Right cardiac atrium (tissue), 5 donors: ENCODE measurements at places on chromosomes 12 and 14.
A peak's percentile ranks its signal among the peaks of the same experiment; 100 is the strongest.

GRCh38 chr14:53934778-53935414 lies 21.7 kb downstream of the BMP4 start:
- no peak for DNase-seq

- no peak for DNase-seq
These were observed 116.3 kb downstream of the GLT1D1 start for GRCh38 chr12:128969480-128970055.

GRCh38 chr12:85616201-85616600 lies 220.0 kb downstream of the RASSF9 start:
- no peak for DNase-seq

DNA sequence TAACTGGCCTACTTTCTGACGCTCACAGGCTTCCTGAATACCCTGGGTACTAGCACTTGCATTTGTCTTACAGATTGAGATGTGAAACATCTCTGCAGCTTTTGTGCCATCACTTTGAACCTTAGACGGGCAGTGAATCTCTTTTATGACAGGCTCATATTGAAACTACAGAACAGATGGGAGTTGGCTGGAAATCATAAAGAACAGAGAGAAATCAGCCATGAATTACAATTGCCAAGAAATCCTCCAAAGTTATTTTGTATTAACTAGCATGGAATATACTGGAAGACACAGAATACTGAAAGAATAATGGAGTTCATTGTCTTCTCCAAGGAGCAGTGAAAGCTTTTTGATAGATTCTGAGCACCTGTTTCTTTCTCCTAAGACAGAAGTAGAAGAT lies 32.7 kb downstream of the MYF5 start:
- no peak for DNase-seq

DNA sequence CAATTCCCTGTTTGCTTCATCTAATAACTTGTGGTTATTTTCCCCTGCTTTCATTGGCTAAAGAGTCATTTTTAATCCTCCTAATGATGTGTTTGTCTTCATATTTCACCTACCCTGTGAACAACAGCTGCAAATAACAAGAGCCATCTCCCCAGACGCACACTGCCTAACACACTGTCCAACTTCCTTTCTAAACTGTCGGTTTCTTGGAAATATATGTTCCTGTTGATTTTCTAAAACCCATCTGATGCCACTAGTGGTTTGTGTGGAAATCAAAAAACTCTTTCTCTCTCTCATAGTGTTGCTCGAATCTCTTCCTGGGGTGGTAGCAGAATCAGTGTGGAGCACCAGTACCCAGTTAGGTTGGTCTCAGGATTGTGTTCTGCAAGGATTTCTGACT lies 226.9 kb downstream of the EPS8 start:
- no peak for DNase-seq

- DNase-seq: no peak
These were observed 208.1 kb downstream of the PHLDA1 start for GRCh38 chr12:75823475-75823874.

- DNase-seq: no peak
These were observed 179.7 kb downstream of the TTC8 start for GRCh38 chr14:89004166-89004565.

GRCh38 chr12:124267205-124267778 lies 27.6 kb upstream of the RFLNA start:
- no peak for DNase-seq

- DNase-seq: no peak
These were observed 7.1 kb downstream of the NUAK1 start for GRCh38 chr12:106131676-106132075.

DNA sequence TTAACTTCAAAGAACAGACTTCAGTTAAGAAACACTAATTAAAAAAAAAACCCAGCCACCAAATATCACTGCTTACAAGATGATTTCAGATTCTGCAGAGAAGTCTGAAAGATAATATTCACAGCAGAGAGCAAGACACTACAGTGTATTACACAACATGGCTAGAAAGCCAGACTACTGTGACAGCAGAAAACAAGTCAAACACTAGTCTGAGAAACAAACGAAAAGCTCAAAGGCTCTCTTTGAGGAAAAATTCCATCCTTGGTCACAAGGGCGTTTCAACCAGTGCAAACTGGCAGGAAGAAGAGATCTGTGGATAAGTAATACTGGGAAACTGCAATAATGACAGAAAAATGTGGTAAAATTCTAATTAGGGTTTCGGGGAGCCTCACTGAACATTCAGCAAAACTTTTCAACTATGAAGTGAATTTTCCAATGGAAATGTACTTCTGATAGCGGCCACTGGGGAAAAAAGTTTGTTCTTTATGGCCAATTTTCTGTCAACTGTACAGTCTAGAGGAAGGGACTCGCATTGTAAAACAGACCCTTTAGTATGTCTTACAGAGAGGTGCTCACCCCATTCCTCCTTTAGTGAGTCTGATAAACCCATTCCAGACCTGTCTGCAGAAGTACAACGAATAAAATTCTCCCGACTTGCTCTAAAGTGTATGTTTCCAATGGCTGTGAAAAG lies 50.4 kb downstream of the ACADS start:
- DNase-seq: no peak

DNA sequence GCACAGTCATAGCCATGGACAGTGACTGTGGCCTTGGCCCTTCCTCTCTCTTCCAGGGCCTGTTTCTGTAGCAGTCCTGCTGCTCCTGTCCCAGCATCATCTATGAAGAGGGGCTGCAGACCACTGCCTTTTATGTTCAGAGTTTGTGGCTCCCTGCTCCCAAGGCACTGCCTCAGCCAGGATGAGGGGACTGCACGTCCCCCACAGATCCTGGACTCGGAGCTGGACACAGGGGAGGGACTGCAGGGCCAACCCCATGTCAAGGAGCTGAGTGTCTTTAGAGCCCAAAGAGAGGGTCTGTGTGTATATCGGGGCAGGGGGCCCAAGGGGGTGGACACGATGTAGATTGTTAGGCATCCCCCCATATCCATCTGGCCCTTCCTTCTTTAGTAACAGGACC lies 60.6 kb upstream of the DIO3 start:
- DNase-seq: peak; percentile 12

DNA sequence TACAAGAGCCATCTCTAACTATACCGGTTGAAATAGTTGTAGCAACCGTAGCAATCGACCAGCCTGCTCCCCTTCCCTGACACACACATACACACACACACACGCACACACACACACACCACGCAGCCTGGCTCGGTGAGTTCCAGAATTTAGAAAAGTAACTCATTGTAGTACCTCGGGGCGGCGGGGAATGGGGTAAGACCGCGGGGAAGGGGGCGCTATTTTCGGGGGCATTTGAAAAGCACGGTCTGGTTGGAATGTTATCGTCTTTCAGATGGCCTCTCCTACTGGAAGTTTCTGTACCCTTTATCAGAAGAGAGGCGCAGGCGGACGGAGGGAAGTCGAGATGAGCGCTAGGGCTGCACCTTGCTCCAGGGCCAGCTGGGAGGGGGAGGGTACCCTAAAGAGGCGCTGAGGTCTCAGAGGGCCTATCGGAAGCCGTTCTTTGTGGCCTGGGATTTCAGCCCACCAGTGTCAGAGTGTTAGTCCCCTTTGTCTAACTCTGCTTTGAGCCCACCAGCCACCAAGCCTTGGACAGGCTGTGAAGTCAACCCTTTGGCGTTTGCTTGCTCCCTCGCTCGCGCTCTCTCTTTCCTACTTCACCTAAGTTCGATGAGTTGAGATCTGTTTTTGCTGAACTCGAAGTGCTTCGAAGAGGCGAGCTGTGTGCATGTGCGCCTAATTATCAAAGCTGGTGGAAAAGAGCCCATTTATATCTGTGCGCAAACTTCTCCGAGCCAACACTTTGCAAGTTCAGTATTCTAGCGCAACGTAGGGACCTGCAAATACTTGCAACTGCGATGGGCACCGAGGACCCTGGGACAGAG lies 837 bp downstream of the COL2A1 start:
- DNase-seq: no peak

DNA sequence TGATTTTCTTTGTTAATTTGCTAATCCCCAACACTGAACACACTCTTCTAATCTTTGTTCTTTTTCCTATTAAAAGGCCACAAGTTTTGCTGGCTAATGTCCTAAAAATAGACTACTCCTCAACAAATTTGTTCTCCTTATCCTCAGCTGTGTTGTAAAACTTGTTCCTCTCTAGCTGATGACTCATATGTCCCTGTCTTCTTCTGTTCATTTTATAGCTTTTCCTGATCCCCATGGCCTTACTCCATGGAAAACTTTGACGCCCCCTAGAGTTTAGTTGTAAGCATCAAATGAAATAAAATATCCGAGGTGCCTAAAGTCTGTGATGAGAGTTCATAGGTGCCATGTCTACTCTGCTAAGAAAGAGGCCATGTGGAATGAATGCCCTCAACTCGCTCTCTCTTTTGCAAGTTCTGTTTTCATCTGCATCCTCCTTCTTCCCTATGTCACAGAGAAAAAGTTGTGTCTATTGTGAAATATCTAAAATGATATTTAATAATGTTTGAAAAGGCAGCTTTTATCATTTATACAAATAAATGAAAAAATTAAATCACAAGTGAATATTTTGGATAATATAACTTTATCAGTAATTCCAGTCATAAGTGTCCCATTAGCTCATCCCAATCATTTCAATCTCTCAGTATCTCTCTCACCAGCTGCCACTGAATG lies 237.9 kb downstream of the IPO8 start:
- DNase-seq: no peak

DNA sequence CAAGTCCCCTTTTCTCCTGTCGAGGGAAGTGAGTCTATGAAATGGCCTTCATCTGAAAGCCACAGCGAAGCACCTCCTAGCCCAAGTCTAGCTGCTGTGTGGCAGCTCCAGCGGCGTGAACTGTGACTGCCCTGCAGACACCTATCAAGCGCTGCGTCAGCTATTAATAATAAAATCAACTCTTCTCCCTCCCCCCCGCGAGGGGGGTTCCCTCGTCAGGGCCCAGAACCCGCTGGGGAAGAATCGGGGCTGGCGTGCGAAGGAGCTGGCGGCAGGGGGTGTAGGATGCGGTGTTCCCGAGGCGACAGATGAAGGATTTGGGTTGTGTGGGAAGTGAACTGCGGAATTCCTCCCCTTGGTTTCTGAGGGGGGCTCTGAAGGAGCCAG lies 662 bp upstream of the ATP2A2 start:
- DNase-seq: peak; percentile 87

- no peak for DNase-seq
These were observed 20.2 kb downstream of the FGD4 start for GRCh38 chr12:32419520-32419960.

DNA sequence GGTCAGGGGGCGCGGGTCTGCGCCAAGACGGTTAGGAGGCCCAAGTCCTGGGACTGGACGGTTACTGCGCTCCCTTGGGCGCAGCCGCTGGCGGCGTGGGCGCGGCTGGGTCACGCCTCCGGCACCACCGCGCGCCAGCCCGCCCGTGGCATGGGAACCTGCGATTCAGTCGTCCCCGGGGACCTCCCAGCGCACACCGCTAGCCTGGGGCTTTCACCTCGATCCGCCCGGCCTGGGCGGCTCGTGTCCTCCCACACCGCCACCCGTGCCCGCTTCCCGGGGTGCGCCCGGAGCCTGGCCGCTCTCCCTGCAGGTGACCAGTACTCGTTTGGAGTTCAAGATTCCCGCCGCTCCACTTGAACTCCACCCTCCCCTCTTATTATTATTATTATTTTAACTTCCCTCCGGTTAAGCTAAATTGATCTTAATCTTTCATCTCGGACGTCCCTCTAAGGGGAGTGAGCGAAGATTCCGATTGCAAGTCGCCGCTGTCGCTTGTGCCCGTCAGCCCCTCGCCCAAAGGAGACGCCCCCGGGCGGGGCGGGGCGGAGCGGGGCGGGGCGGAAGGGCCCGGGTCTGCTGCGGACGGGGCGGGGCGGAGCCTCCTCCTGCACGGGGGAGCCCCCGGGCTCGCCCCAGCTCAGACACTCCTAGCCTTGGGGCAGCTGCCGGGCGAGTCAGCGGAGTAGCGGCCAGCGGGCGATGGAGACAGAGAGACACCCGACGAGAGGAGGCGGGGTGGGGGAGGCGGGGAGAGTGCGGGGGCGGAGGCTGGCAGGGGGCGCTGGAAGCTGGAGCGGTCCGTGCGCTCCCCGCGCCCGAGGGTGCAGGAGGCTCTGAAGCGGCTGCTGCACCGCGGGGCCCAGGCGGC lies at the start of gene KCNMB4:
KCNMB4 (plus strand) TSS at position 643 of the 871 bp plus-strand sequence. CDS start 445 bp downstream, outside the sequence.
- peak; percentile 72 for DNase-seq

DNA sequence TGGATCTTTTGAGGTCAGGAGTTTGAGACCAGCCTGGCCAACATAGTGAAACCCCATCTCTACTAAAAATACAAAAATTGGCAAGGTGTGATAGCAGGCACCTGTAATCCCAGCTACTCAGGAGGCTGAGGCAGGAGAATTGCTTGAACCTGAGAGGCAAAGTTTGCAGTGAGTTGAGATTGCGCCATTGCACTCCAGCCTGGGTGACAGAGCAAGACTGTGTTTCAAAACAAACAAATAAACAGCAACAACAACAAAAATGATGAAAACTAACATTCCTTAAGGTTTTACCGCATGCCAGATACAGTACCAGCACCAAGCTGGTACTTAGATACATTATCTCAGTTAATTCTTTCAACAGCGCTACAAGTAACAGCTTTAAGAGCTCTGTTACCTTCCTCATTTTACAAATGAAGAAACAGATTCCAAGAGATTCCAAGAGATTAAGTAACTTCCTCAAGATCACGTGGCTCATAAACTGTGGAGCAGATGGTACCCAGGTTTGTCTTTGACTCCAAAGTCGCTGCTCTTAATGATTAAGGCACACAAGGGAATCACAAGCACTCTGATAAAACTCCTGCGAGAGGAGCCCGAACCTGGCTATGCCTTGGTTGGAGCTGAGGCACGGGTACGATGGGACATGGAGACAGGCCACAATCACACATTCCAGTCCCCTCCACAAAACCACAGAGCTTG lies 17.7 kb upstream of the PLEK2 start:
- no peak for DNase-seq

GRCh38 chr14:36784541-36784940 lies 122.9 kb downstream of the PAX9 start:
- DNase-seq: no peak

DNA sequence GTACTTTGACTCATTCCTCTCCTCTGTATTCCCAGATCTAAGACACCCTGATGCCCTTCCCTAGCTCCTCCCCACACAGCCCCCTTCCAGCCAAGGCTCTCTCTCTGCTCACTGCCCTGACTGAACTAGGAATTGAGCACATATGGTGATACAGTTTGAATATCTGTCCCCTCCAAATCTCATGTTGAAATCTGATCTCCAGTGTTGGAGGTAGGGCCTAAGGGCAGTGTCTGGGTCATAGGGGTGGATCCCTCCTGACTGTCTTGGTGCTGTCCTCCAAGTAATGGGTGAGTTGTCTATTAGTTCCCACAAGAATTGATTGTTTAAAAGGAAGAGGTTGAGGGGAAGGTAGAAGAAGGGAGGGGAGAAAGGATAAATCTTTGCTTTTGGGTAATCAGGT lies 17.4 kb downstream of the CMKLR1 start:
- no peak for DNase-seq

DNA sequence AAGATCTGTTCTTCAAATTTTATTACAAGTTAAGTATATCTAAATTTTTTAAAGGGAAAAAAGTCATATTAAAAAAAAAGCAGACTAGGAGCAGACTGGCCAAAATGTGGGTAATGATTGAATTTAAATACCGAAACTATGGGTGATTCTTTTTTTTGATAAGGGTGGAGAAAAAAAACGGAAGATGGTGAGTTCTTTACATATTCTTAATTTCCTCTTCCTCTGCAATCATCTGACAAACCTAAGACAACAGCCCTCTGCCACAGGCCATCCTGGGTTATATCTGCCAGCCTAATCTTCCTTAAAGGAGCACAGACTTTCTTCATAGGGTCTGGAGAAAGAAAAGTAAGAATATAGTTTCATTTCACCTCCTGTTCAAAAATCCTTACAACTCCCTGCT lies 108.0 kb downstream of the PPP2R5E start:
- no peak for DNase-seq
